Panc1 (cell line): ENCODE measurements at places on chromosomes 3 and 15.

DNA sequence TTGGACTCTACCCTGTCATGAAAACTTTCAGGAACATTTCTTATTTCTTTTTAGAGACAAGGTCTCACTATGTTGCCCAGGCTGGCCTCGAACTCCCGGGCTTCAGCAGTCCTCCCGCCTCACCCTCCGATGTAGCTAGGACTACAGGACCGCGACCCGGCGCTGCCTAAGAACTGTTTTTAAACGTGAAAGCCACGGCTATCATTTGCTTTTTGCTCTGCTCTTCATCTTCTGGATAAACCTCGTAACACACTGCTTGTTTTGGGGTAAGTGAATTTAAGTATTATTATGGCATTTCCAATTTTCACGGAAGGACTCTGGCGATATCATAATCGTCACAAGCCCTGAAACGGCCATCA lies 14.3 kb upstream of the CCNL1 start:
- DNase-seq: peak; percentile 32

- no peak for DNase-seq
These were observed 1.0 kb upstream of the RYR3 start for GRCh38 chr15:33309602-33310276.

- no peak for DNase-seq
These were observed 815 bp downstream of the SPINT1 start for GRCh38 chr15:40844696-40845030.

DNA sequence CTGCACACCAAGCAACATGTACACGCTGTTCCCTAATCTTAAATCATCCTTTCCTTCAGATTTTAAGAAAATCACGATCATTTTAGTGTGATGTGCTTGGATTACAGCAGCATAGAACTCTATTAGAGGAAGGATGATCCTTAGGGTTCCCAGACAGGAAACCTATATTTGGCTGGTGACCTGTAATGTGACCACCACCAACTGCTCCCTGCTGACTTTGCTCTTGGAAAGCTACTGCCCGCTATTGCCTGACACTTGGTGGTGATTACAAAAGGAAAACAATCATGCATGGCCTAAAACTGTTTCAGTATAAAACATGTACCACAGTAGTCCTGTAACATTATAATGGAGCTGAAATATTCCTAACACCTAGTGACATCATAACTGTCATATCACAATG lies 27.2 kb upstream of the LMOD3 start:
- no peak for DNase-seq

DNA sequence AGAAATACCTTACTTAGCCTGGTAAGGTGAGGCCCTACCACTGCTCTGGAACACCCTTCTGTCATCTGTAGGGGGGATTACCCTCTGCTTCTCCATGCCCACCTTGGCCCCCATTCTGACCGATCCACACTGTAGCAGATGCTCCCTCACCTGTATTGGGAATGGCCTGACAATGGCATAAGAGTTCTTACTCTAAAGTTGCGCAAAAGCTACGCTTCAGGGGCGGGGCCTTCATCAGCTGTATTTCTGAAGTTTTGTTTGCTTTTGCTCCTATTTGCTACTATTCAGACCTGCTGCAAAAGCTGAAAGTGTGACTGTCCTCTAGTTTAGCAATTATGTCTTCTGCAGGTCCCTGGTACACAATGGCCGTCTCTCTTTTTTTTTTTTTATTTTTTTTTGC lies 252.6 kb downstream of the TLE3 start:
- no peak for DNase-seq

DNA sequence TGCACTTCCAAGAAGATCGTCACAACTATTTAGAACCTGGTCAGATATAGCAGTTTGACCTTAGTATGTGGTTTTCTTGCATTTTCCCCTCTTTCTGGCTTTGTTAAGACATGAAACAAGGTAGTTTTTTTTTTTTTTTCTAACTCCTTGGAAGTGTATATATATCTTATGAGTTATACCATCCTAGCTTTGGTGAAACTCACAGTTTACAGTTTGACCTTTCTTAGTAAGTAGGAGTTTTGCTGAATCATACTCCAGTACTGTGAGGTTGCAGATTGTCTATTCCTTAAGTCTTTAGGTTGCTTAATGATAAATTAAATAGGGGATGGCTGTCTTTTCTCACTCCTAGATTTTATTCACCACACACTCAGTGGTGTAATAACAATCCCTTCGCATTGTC lies 325.0 kb downstream of the RBMS3 start:
- no peak for DNase-seq
